ENCODE measurements at places on chromosomes 3 and 15. TPM values are rescaled to one million over a fixed set of nuclear protein-coding genes. Genes with fewer than 3 reads are reported as not detected.

Gene FEZF2
- not detected for total RNA-seq

Gene SLITRK3
- 0.26 TPM for total RNA-seq

Gene NPAP1
- total RNA-seq, result 0.17 TPM

Gene SMCO1
- not detected for total RNA-seq

Gene ANKRD34C
- total RNA-seq, result not detected

Gene C3orf20
- total RNA-seq, result not detected

Gene MORC1
- not detected for total RNA-seq

Gene KCNAB1
- total RNA-seq, result 1.6 TPM

Gene PATL2
- 2.2 TPM for total RNA-seq

Gene PAQR9
- 0.32 TPM for total RNA-seq

Gene CGGBP1
- 68.9 TPM for total RNA-seq

Gene SYNPR
- total RNA-seq, result not detected

Gene TGM5
- 0.26 TPM for total RNA-seq

Gene EXD1
- total RNA-seq, result 0.12 TPM

Gene RASL12
- total RNA-seq, result 17.5 TPM

Gene CCR9
- 0.23 TPM for total RNA-seq

Gene GOLGA6B
- not detected for total RNA-seq

Gene MYL3
- total RNA-seq, result 1.8 TPM

Gene TMEM212
- not detected for total RNA-seq

Gene UROC1
- total RNA-seq, result 0.14 TPM

Gene GP9
- not detected for total RNA-seq

Gene CLEC3B
- total RNA-seq, result 42.9 TPM

Gene CAPN3
- 8.1 TPM for total RNA-seq

Gene ZPLD1
- 14.2 TPM for total RNA-seq

Gene PTX3
- 1.4 TPM for total RNA-seq

Gene CTXND1
- 0.09 TPM for total RNA-seq

Gene TP63
- 0.06 TPM for total RNA-seq

Gene PLA2G4B
- 20.7 TPM for total RNA-seq

Gene PLIN1
- total RNA-seq, result 0.89 TPM

Gene SELENOT
- total RNA-seq, result 116 TPM
